ENCODE measurements at places on chromosomes 5 and 9. TPM values are rescaled to one million over a fixed set of nuclear protein-coding genes. Genes with fewer than 3 reads are reported as not detected.

PCDHAC2 gene
- 0.65 TPM for polyA plus RNA-seq

LHX6 gene
- 3.4 TPM for polyA plus RNA-seq

UBE2D2 gene
- polyA plus RNA-seq, result 186 TPM

HTR1A gene
- not detected for polyA plus RNA-seq

ZNF454 gene
- polyA plus RNA-seq, result 7.0 TPM

TSC1 gene
- polyA plus RNA-seq, result 45.4 TPM

TMEFF1 gene
- polyA plus RNA-seq, result 7.4 TPM

CTSV gene
- polyA plus RNA-seq, result 29.8 TPM

ZDHHC11B gene
- 9.0 TPM for polyA plus RNA-seq

BNC2 gene
- 8.9 TPM for polyA plus RNA-seq

SNCB gene
- polyA plus RNA-seq, result 0.42 TPM

MAMDC4 gene
- 10.9 TPM for polyA plus RNA-seq

ABCA1 gene
- 10.3 TPM for polyA plus RNA-seq

PTGER4 gene
- polyA plus RNA-seq, result 10.7 TPM

LRRC19 gene
- 17.0 TPM for polyA plus RNA-seq

AGXT2 gene
- polyA plus RNA-seq, result 28.1 TPM

GABRA1 gene
- polyA plus RNA-seq, result not detected

KYAT1 gene
- 27.9 TPM for polyA plus RNA-seq

OR1Q1 gene
- not detected for polyA plus RNA-seq

AP3B1 gene
- 61.2 TPM for polyA plus RNA-seq

GARIN3 gene
- not detected for polyA plus RNA-seq

GHR gene
- polyA plus RNA-seq, result 20.8 TPM

RASEF gene
- polyA plus RNA-seq, result 7.5 TPM

ADAMTS19 gene
- 6.4 TPM for polyA plus RNA-seq

CCL28 gene
- polyA plus RNA-seq, result 2.8 TPM

FRRS1L gene
- polyA plus RNA-seq, result 3.7 TPM

PRRX2 gene
- polyA plus RNA-seq, result 1.1 TPM

PIGO gene
- 29.8 TPM for polyA plus RNA-seq

C5orf58 gene
- 0.16 TPM for polyA plus RNA-seq

CA9 gene
- polyA plus RNA-seq, result 0.93 TPM

SH3RF2 gene
- 5.2 TPM for polyA plus RNA-seq

TRPM6 gene
- polyA plus RNA-seq, result 1.4 TPM

GARNL3 gene
- 18.1 TPM for polyA plus RNA-seq

IFNB1 gene
- polyA plus RNA-seq, result not detected

SPINK13 gene
- 0.49 TPM for polyA plus RNA-seq

SLC6A7 gene
- 0.22 TPM for polyA plus RNA-seq

SV2C gene
- polyA plus RNA-seq, result 0.23 TPM

NRG2 gene
- 1.9 TPM for polyA plus RNA-seq

EGFL7 gene
- 79.8 TPM for polyA plus RNA-seq

POLR3G gene
- 2.1 TPM for polyA plus RNA-seq

Data from renal cortex interstitium (tissue), 15 donors.